ENCODE measurements at places on chromosomes 3 and 15. TPM values are rescaled to one million over a fixed set of nuclear protein-coding genes. Genes with fewer than 3 reads are reported as not detected.

Gene PIF1
- 71.1 TPM for total RNA-seq

Gene HOMER2
- total RNA-seq = 12.8 TPM

Gene CADPS
- total RNA-seq = not detected

DNA sequence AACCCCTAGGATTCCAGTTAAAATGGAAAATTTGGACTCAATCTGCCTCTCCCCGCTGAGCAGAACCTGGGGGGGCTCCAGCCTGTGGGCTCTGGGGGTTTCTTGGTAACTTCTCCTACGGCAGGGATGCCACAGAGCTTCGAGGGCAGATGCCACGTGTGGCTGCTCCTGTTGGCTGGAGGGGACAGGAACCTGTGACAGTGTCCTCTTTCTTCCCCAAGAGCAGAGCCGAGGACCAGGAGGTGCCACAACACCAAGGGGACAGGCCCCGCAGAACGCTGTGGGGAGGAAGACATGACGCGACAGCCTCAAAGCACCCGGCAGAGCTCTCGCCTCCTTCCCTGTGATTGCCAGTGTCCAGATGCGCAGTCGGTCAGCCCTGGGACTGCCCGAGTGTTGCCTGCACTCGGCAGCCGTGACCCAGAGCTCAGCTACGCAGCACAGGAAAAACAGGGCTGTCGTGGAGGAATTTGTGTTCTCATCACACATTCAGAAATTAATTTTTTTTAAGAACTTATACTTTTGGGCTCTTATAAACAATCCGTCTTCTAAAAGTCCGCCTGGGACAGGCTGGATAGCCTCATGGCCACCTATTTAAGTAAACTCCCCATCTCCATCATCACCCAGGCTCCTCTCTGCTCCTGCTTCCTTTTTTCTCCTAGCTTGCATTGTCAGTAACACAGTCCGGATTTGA, 131.9 kb upstream of the MEF2A start:
- no peak for DNase-seq

GRCh38 chr3:170491901-170492300, 73.2 kb downstream of the CLDN11 start:
- no peak for DNase-seq

DNA sequence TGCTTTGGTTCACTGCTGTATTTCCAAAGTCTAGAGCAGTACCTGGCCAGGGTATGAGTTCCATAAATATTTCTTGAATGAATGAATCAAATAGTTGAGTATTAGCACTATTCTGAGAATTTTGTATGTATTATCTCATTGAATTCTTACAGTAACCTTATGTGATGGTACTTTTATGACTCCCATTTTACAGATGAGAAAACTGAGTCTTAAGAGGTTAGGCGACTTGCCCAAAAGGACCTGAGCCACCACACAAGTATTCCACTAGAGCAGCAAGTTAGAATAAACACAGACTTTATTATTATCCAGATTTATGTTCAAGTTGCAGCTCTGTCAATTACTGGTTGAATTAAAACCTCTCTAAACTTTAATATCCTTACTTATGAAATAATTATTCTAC, 29.4 kb downstream of the CRTC3 start:
- no peak for DNase-seq

DNA sequence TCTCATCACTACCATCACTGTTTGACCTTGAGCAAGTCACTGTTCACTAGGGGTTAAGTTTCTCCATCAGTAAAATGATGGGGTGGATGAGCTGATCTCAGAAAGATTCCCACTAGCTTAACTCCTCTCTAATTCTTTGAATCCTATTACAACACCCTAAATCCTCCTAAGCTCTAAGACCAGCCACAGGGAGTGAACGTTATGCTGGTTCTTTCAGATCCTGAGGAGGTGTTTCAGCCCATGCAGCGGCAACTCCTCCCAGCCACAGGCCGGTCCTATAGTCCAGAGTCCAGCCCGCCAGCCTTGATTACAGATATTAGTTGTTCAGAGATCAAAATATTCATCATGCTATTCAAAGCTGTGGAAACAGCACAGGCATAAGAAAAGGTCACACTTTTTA, 15.1 kb downstream of the MB21D2 start:
- DNase-seq = no peak

DNA sequence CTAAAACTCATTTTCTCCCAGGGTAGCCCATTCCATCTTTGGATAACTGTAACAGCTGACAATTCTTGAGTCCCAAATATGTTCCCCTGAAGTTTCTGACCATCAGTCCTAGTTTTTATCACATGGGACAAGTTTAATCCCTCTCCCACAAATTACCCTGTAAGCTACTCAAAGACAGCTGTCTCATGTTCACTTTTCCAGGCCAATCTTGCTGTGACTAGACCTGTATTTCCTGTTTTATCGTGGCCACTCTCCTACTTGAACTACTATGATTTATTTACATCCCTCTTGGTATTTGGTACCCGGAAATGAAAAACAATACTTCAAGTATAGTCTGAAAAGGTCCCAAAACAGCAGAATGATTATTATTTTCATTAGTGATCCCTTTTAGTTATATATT, 95.1 kb upstream of the MEX3B start:
- DNase-seq = no peak
